ENCODE measurements at places on chromosomes 7 and 10.

DNA sequence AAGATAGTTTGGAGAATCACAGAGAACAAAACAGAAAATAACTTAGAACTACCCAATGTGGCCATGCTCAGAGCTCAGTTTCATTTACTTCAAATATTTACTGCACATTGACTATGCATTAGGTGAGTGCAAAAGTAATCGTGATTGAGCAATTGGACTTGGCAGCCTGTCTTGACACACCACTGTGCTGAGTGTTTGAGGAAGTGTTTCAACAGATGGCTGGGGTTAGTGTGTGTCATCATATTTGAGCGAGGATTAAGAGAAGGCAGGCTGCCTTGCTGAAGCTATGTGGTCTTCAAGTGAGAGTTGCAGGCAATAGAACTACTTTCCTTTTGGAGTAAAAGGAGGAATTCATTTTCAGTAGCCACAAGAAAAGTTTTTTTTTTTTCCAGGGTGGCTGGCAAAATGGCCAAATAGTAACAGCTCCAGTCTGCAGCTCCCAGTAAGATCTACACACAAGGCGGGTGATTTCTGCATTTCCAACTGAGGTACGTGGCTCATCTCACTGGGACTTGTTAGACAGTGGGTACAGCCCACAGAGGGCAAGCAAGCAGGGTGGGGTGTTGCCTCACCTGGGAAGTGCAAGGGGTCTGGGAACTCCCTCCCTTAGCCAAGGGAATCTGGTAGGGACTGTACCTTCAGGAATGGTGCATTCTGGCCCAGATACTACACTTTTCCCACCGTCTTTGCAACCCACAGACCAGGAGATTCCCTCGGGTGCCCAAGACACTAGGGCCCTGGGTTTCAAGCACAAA lies 37.6 kb downstream of the AKR1C4 start:
- DNase-seq = no peak

DNA sequence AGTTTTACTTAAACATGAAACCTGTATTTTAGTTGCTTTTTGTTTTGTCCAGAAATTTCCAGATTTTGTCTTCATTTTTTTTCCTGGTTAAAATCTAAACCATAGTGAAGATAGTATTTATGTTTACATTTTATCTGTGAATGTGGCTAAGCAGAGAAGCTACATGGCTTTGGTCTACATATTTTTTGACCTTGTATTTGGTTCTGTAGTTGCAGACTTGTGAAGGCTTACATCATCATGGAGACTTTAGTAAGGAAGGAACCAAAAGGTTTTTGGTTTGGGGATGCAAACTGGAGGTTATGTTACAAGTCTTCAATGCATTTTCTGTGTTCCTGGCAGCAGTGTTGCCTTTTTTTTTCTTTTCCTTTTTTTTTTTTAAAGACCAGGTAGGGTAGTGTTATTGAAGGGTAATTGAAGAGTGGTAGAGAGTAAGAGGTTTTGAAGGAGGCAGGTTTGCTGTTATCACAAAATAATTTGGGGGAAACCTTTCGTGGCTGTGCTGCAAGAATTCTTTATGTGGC lies 30.9 kb upstream of the VDAC2 start:
- DNase-seq = no peak

- DNase-seq = no peak
Observed at GRCh38 chr7:84207025-84207424, 12.4 kb upstream of the SEMA3A start.

GRCh38 chr10:132938472-132939339 lies 3.7 kb downstream of the CFAP46 start:
- no peak for DNase-seq

- DNase-seq = peak; percentile 69
Observed at GRCh38 chr7:8217200-8218068, 44.5 kb downstream of the ICA1 start.

DNA sequence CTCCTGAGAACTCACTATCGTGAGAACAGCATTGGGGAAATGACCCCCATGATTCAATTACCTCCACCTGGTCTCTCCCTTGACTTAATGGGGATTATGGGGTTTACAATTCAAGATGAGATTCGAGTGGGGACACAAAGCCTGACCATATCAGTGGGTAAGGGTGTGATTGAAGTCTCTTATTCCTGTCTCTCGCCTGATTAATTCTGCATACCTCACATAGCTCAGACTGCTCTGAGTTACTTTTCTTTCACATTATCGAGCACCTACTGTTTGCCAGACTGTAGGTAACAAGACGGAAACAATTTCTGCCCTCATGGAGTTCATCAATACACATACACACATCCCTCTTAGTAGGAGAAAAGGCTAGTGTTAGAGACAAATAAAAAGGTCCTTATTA lies 25.0 kb downstream of the CISD1 start:
- no peak for DNase-seq

GRCh38 chr10:118116715-118117449 lies 70.1 kb upstream of the RAB11FIP2 start:
- DNase-seq = no peak

GRCh38 chr10:5814110-5815107 lies 1.2 kb upstream of the GDI2 start:
- DNase-seq = no peak

GRCh38 chr7:69691734-69692133 lies 93.5 kb downstream of the AUTS2 start:
- DNase-seq = no peak

DNA sequence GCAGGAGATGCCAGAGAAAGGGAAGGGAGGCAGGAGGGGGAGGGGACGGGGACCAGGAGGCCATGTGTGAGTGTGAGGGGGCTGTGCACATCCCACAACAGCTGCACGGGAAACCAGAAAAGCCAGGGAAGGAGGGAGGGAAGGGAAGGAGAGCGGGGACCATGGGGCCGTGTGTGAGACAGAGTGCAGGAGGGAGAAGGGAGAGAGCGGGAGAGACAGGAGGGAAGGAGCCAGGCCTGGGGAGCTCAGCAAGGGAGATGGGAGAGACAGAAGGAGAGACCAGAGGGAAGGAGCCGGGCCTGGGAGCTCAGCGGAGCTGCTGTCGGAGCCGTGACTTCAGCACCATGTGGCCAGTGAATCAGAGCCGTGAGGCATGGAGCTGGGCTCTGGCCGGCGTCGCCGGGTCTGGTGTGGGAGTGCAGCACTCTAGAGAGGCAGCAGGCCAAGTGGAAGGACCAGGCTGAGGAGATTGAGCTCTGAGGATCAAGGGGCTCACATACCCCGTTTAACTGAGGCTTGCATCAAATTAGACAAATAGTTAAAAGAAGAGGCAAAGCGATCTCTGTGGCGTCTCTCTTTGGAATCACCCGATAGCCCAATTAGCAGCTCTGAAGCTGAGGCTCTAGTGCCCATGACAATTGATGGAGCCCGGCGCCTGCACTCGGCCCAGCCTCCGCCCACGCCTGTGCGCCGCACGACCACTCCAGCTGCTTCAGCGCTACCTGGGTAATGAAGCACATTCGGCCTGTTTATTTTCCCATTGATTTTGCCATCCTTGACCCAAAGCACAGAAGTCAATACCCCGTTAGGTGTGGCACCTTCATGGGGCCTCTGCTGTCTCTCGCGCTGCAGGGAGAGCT lies 150.4 kb downstream of the MAD1L1 start:
- no peak for DNase-seq

- DNase-seq = no peak
Observed at GRCh38 chr7:157136372-157136771, 2.4 kb upstream of the UBE3C start.

DNA sequence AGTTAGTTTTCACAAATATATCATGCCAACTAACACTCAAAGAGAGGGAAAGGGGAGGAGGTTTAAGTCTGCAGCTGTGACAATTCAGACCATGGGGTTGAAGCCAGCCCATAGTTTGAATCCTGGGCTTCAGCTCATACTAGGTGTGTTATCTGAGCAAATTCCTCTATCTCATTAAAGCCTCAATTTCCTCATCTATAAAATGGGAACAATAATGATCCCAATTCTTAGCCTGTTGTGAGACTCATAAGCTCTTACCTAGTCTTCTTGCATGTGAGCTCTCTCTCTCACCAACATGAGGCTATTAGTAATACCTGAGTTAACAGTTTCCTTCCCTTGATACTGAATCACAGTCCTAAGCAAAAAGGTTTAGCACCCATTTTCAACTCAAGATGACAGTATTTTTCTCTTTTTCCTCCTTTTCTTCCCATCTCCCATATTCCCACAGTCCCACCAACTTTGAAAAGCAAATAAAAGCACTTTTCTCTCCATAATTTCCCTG lies 49.8 kb downstream of the NUDCD3 start:
- no peak for DNase-seq

- DNase-seq = no peak
Observed at GRCh38 chr7:149855361-149856305, 17.5 kb downstream of the ZNF862 start.

DNA sequence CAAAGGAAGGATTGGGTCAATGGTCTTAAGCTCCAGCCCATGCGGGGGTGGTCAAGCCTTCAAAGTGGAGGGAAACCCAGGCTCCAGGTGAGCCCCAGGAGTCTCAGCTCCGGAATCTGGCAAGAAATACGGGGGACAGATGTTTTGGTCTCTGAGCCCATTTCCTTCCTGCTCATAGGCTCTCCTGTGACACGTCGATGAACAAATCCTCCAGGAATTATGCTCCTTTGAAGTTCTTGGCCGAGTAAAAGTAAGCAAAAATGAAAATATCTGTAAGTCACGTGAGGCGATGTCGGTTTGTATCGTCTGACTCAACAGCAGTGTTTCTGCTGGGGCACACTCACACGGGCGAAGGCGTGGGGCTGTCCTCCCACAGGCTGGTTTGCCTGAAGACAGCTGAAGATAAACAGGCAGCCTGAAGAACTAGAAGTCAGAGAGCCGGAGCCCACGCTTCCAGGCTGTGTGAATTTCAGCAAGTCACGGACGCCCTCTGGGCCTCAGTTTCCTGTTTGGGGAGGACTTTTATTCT lies 52.6 kb upstream of the SMNDC1 start:
- no peak for DNase-seq

DNA sequence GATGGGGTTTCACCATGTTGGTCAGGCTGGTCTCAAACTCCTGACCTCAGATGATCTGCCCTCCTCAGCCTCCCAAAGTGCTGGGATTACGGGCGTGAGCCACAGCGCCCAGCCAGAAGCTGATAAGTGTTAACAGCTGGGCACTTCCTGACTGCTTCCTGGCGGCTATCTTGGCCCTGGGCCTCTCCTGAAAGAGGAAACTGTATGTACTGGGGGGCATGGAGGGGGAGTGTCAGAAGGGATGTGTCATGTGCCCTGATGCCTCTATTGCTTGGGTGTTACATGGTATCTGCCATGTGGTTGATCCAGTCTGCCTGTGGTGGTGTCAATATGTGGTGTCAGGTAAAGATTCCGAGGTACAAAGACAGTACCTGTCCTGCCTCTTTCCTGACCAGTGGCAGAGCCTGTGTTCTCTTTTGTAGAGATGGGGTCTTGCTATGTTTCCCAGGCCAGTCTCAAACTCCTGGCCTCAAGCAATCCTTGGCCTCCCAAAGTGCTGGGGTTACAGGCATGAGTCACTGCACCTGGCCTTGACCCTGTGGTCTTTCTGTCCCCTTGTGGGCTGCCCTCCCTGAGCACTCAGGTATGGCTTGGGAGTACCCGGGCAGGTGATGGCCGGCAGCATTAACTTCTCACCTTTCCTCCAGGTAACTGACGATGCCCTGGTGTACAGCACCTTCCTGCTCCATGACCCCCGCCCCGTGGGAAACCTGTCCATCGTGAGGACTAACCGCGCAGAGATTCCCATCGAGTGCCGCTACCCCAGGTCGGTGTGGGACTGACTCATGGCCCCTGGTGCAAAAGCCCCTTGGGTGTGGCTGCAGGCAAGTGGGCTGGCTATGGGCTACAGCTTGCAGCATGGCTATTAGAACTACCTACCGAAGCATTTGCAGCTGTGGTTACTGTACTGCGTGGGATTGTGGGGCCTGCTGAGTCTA lies 4.4 kb downstream of the ZP3 start:
- DNase-seq = no peak

GRCh38 chr7:142878315-142878714 lies 7.2 kb downstream of the TRPV6 start:
- no peak for DNase-seq

DNA sequence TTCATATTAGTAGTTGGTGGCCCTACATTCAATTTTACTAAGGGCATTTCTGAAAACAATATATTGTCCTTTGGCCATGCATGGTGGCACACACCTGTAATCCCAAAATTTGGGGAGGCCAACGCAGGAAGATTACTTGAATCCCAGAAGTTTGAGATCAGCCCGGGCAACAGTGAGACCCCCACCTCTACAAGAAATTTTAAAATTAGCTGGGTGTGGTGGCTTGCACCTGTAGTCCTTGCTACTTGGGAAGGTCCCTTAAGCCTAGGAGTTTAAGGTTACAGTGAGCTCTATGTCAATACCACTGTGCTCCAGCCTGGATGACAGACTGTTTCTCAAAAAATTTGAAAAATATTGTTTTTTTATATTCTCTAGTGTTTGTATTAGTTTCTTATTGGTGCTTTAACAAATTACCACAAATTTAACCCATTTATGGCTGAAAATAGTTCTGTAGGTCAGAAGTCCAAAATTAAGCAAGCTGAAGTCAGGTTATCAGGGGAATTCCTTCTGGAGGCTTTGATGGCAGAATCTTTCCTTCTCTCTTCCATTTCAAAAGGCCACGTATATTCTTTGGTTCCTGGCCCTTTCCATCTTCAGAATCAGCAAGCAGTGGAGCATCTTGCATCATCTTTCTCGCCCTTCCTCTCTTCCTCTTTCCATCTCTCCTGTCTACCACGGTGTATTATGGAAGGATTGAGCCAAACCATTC lies 12.4 kb downstream of the CBX3 start:
- DNase-seq = no peak

DNA sequence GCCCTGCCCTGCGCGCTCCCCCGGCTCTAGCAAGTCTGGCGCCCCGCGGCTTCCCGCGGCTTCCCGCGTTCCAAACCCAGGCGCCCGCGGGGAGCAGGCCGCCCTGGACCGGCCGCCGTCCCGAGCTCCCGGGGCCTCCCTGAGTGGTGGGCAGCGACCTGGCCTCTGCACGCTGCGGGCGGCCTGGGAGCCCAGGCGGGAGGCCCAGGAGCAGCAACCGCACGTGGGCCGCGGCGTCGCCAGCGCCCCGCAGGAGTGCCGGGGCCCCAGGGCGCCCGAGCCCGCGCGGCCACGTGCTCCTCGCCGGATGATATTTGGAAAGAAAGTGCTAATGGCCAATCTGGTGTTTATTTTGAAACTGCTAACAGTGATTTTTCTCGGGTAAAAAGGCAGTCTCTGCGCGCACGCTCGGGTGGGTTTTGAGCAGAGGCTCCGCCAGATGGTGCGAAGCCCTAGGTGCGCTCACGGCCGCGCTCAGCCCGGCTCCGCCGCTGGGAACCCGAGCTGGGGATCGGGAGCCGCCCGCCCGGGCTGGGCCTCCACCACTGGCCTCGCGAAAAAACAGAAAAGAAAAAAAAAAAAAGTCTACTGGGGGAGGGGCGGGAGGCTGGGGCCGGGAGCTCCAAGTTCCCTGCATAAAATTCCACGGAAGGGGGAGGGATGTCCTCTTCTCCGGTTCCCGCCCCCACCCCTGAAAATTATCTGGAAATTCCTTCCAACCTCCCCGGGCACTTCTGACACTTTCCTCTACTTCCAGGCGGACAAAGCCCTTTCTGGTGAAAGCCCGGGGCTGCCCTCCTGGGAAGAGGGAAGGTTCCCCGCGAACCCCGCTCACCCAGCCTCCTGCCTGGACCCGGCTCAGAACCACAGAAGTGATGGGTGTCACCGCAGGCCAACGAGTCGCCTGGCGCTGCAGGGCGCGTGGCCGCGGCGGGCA lies 4.3 kb downstream of the EBF3 start:
- DNase-seq = no peak

Measured in glomerular endothelial cell (primary cell).